ENCODE measurements at places on chromosomes 2 and 18. TPM values are rescaled to one million over a fixed set of nuclear protein-coding genes. Genes with fewer than 3 reads are reported as not detected.

GRCh38 chr2:23432531-23432930 lies 47.6 kb downstream of the KLHL29 start:
- no peak for DNase-seq

- DNase-seq: no peak
Measured at GRCh38 chr18:36872329-36872728, 43.4 kb downstream of the KIAA1328 start.

DNA sequence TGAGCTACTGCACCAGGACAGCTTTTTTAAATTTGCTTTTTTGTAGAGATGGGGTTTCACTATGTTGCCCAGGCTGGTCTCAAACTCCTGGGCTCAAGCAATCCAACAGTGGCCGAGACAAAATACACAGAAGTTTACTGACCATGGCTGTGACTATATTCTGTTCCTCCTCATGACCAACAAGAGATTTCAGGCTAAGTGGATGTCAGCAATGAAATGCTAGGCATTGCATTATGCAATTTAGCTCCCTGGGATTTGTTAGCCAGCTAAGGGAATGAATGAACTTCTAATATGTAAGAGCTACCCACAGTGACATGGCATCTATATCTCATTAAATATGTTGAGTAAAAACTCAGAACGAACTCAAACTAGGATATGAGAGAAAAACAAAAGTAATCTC lies 81.9 kb upstream of the MBOAT2 start:
- DNase-seq: peak; percentile 38

DNA sequence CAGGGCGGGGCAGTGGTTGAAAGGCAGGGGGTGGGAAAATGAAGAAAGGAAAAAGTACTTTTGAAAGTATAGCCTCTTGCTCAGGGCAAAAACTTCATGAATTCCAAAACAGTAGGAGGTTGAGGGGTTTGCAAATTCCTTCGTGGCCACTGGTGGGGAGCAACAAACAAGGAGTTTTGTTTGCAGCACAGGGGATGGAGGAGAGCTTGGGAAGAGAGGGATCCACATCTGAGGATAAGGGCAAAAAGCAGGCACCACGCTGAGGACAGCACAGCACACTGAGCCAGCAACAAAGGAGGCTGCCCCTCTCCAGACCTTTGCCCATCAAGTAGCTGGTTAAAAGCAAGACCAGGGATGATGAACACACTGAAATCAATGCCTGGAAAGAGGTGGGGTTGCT lies 148.9 kb downstream of the TCF4 start:
- no peak for DNase-seq

- no peak for DNase-seq
Measured at GRCh38 chr2:177038787-177039484, 173.7 kb upstream of the HNRNPA3 start.

- peak; percentile 81 for DNase-seq
Measured at GRCh38 chr2:168119515-168120141, 127.8 kb downstream of the STK39 start.

CPO gene
- total RNA-seq: not detected

GRB14 gene
- 6.9 TPM for total RNA-seq

PDE11A gene
- not detected for total RNA-seq

All from fibroblast of the aortic adventitia (primary cell).